ENCODE measurements at places on chromosomes 3 and 15. TPM values are rescaled to one million over a fixed set of nuclear protein-coding genes. Genes with fewer than 3 reads are reported as not detected.

MINDY4B gene
- not detected for total RNA-seq

GRCh38 chr3:41265823-41266273 lies 66.5 kb downstream of the CTNNB1 start:
- no peaks in the 10 kb centered on the region for H3K36me3 ChIP-seq
- no peak overlapping the region for H3K27ac ChIP-seq
- H3K27me3 ChIP-seq, result no peaks in the 10 kb centered on the region
- H3K4me1 ChIP-seq, result no peaks in the 10 kb centered on the region
- no peak overlapping the region for H3K4me3 ChIP-seq

- no peak overlapping the region for H3K27ac ChIP-seq
- peaks cover 4% of the 10 kb centered on the region for H3K27me3 ChIP-seq
- H3K4me3 ChIP-seq, result no peak overlapping the region
Measured at GRCh38 chr3:123737168-123737567, 147.0 kb downstream of the MYLK start.

ETFA gene
- total RNA-seq, result 120 TPM

DNA sequence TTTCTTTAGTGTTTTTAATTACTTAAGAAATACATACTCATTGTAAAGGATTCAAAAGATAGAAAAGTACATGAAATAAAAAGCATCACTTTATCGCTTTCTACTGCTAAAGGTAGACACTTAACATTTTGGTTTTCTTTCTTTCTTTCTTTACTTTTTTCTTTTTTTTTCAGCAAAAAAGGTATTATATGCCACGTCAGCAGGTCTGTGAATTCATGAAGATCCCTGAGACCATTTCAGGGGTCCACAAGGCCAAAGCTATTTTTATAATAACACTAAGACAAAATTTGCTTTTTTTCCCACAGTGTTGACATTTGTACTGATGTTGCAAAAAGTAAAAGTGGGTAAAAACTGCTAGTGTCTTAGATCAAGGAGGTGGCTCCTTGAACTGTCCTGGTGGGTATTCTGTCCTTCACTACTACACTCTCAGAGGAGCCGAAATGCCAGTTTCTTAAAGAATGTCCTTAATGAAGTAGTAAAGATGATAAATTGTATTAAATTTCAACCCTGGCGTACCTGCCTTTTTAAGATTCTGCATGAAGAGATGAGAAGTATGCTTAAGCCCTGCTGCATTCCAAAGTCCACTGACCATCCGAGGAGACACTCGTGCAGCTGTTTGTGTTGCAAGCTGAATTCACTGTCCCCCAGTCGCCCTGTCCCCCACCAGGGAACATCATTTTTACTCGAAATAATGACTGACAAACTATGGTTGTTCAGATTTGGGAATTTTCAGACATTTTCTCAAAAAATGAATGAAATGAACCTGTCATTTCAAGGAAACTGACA lies 106.7 kb upstream of the PIAS1 start:
- no peak overlapping the region for H3K27ac ChIP-seq
- H3K4me3 ChIP-seq, result no peak overlapping the region
- no peaks in the 10 kb centered on the region for H3K36me3 ChIP-seq

CERS3 gene
- total RNA-seq, result 0.22 TPM

- no peak overlapping the region for H3K4me3 ChIP-seq
- no peak for DNase-seq
- H3K4me1 ChIP-seq, result no peaks in the 10 kb centered on the region
- no peaks in the 10 kb centered on the region for H3K27me3 ChIP-seq
- H3K27ac ChIP-seq, result no peak overlapping the region
Measured at GRCh38 chr3:96831175-96831574, 16.8 kb downstream of the EPHA6 start.

- no peaks in the 10 kb centered on the region for H3K27me3 ChIP-seq
- no peaks in the 10 kb centered on the region for H3K36me3 ChIP-seq
- H3K4me3 ChIP-seq, result no peak overlapping the region
Measured at GRCh38 chr3:177837951-177838655, 640.8 kb upstream of the TBL1XR1 start.

PDZRN3 gene
- total RNA-seq, result not detected

DNA sequence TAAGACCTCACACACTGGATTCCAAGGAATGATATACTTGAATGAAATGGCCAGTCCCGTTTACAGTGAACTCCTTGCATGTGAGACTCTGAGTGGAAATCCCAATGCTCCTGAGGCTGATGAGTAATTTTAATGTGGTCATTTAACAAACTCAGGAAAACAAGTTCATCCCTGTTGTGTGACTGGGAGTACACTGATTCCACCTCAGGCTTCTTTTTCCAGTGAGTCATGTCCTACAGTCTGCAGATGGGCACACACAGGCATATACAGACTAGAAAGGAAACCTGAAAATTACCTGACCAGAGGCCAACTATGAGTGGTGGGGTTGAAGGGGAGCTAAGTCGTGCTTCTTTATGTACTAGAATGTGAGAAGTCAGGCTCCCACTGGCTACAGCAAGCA lies 5.8 kb downstream of the SQOR start:
- H3K4me1 ChIP-seq, result peaks cover 72% of the 10 kb centered on the region
- H3K27me3 ChIP-seq, result no peaks in the 10 kb centered on the region
- H3K27ac ChIP-seq, result peak overlapping the region; percentile 100

DNA sequence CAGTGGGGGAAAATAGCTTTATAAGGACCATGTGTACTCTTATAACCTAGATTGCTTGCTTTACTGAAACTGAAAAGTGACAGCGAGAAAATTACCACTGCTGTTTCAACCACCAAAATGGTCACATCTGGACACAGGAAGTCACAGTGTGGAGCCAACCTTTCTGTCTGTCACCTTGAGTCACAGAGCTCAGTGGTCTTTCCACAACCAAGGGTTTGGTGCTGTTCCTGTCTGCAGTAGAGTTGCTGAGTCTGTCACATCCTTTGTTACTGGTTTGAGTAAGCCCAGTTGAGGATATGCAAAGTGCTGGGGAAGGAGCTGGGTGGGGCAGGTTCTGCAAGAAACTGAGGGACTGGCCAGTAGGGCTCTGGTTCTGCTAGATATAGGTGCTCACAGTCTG lies 139.1 kb upstream of the EIF1B start:
- no peak for DNase-seq
- H3K4me1 ChIP-seq, result peaks cover 20% of the 10 kb centered on the region
- no peaks in the 10 kb centered on the region for H3K36me3 ChIP-seq
- H3K27me3 ChIP-seq, result peaks cover 21% of the 10 kb centered on the region
- no peak overlapping the region for H3K27ac ChIP-seq
- H3K4me3 ChIP-seq, result peak overlapping the region; percentile 43

DNA sequence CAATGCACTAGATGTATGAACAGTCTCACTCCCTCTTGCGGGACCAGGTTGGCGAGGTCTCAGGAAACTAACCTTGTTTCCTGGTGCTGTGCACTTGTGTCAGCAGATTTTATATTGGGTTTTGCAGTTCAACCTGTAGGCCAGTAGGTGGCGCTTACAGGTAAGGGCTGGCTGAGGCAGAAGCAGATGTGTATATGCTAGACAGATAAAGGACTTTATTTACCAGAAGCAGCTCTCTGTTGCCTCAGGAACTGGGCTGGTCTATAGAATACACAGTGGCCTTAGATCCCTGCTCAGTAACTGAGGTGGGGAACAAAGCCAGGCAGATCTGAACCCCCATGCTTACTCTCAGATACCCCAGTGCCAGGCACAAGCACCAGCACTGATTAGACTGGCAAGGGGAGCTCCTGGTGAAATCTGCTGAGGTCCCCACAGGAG lies 296.8 kb downstream of the DOCK3 start:
- H3K4me1 ChIP-seq, result peaks cover 16% of the 10 kb centered on the region
- peak; percentile 61 for DNase-seq
- H3K4me3 ChIP-seq, result no peak overlapping the region
- H3K27me3 ChIP-seq, result peaks cover 2% of the 10 kb centered on the region

ST8SIA2 gene
- total RNA-seq, result not detected

DNA sequence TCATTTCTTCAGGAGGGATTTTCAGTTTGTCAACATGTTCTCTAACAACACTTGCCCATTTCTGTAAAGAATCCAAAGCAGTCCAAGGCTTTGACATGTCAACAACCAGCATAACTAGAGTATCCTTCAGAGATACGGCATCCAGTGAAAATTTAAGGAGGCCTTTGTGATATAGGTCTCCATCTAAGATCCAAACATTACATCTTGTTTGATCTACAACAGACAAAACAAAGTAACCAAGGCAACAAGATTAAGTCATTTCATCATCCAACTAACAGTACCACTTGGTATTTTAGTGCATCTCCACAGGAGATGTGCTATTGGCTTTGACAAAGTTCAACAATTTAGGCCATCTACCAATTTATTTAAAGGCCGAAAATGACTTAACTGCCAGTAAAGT lies 25.8 kb downstream of the DYNC1LI1 start:
- peaks cover 11% of the 10 kb centered on the region for H3K4me1 ChIP-seq
- DNase-seq, result no peak
- H3K4me3 ChIP-seq, result no peak overlapping the region

KCNH8 gene
- total RNA-seq, result not detected

DNA sequence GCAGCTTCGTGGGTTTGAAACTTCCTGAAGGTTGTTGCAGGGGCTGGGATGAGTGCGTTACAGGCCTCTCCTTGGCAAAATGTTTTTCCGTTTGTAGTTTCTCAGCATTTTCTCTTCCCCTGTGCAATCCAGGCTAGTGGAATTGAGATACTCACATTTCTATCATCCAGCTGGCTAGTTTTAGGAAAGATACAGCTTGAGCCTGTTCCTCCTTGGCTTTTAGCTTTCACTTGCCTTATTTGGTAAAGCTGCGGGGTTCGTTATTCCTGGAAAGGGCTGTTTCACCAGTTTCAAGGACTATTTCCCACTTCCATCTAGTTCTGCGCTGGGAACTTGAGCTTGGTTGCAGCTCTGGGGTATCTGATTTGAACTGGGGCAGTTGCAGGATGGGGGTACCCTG lies 90.3 kb downstream of the ITPR1 start:
- H3K36me3 ChIP-seq, result no peaks in the 10 kb centered on the region
- peak overlapping the region; percentile 84 for H3K4me3 ChIP-seq
- no peaks in the 10 kb centered on the region for H3K27me3 ChIP-seq
- peak overlapping the region; percentile 86 for H3K27ac ChIP-seq
- DNase-seq, result no peak
- peaks cover 55% of the 10 kb centered on the region for H3K4me1 ChIP-seq

GRCh38 chr15:75362642-75363249 lies 5.7 kb downstream of the MAN2C1 start:
- H3K4me3 ChIP-seq, result no peak overlapping the region
- H3K27ac ChIP-seq, result no peak overlapping the region
- DNase-seq, result no peak
- no peaks in the 10 kb centered on the region for H3K36me3 ChIP-seq
- H3K27me3 ChIP-seq, result no peaks in the 10 kb centered on the region

TJP1 gene
- 0.14 TPM for total RNA-seq

SRPRB gene
- total RNA-seq, result 84.5 TPM

GRCh38 chr3:119620899-119621298 lies 23.2 kb downstream of the PLA1A start:
- H3K27me3 ChIP-seq, result peaks cover 7% of the 10 kb centered on the region
- no peak overlapping the region for H3K4me3 ChIP-seq
- no peak for DNase-seq
- no peak overlapping the region for H3K27ac ChIP-seq
- no peaks in the 10 kb centered on the region for H3K36me3 ChIP-seq
- peaks cover 3% of the 10 kb centered on the region for H3K4me1 ChIP-seq

- H3K27ac ChIP-seq, result no peak overlapping the region
- H3K27me3 ChIP-seq, result no peaks in the 10 kb centered on the region
- no peaks in the 10 kb centered on the region for H3K4me1 ChIP-seq
- DNase-seq, result no peak
Measured at GRCh38 chr3:31924610-31925270, 56.3 kb downstream of the OSBPL10 start.

C3orf20 gene
- total RNA-seq, result 0.93 TPM

FBXO40 gene
- not detected for total RNA-seq

DNA sequence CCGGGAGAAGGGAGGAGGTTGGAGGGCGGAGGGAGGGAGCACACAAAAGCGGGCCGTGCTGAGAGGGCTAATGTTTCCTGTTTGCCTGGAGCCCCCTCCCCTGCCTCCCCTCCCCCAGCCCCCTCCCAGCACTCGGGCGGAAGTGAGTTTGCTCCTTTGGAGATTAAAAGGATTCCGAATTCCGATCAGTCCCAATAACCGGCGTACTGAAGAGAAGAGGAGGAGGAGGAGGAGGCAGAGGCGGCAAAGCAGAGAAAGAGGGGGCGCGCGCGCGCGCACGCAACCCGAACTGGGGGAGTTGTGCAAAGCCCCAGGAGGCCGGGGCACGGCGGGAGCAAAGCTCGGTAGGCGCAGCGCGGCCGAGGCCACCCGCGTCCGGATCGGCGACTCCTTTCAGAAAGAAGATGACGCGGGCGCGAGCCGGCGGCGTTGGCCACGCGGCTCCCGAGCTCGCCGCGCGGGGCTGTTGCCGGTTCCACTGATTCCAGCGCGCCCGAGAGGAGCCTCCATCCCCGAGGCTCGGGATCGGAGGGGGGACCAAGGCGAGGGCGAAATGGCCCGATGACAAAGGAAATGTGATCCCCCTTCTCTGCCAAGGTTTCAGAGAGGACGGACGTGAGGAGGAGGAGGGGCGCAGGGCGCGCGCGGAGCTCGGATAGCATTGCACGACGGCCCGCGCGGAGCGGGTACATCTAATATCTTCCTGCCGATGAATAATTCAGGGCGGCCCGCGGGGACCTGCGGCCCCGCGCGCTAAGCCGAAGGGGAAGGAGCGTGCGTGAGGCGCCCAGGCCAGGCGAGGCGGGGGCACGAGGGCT lies 1.1 kb upstream of the TRIM71 start:
- peak overlapping the region; percentile 51 for H3K4me3 ChIP-seq
- H3K27ac ChIP-seq, result no peak overlapping the region
- peaks cover 27% of the 10 kb centered on the region for H3K27me3 ChIP-seq
- no peaks in the 10 kb centered on the region for H3K36me3 ChIP-seq

ARIH2 gene
- total RNA-seq, result 141 TPM

A4GNT gene
- not detected for total RNA-seq

- no peak for DNase-seq
- H3K4me1 ChIP-seq, result peaks cover 50% of the 10 kb centered on the region
- peaks cover 42% of the 10 kb centered on the region for H3K36me3 ChIP-seq
- peak overlapping the region; percentile 24 for H3K27ac ChIP-seq
- no peak overlapping the region for H3K4me3 ChIP-seq
- no peaks in the 10 kb centered on the region for H3K27me3 ChIP-seq
Measured at GRCh38 chr3:172115787-172116186, 76.4 kb downstream of the FNDC3B start.

DNA sequence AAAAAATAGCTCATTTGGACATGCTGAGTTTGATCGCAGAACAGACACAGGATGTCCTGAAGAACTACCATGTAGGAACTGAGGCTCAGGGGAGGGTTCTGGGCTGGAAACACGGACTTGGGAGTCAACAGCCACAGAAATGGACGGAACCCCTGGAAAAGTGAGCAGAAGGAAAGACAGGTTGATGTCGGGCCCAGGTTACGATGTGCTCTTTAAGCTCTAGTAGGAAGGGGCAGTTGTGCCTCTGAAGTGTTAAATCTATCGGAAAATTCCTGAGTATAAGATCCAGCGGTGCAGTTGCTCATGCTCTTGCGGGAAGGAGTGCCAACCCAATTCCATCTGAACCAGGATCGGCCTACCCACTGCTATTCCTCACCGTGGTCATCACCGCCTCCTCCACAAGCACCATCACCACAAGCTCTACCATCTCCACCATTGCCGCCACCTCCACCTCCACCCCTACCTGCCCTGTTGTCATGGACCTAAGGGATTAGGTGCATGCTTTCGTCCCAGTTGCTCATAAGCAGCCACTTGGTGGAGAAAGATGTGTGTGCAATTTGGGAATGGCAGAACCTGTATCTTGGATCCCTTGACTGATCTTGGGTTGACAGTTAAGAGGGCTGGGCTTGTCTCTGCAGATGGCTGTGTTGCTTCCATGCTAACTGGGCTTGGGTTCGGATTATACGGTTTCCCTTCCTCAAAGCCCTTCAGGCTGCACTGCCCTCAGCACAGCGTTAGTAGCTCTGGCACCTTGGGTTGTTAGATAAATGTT lies 108.5 kb downstream of the ASB7 start:
- H3K4me3 ChIP-seq, result no peak overlapping the region
- H3K4me1 ChIP-seq, result peaks cover 6% of the 10 kb centered on the region
- no peak for DNase-seq
- no peak overlapping the region for H3K27ac ChIP-seq
- H3K27me3 ChIP-seq, result peaks cover 36% of the 10 kb centered on the region
- H3K36me3 ChIP-seq, result peaks cover 18% of the 10 kb centered on the region

TMEM87A gene
- 59.4 TPM for total RNA-seq

Measured in natural killer cell treated with Interleukin-12 subunit alpha and Interleukin-12 subunit beta and Interleukin-15 and Interleukin-18, amount 100 ng/mL, for 72 hours (primary cell).